ENCODE measurements at places on chromosomes 1 and 21.

- no peak for DNase-seq
Measured at GRCh38 chr21:15947677-15948076, 217.9 kb downstream of the USP25 start.

GRCh38 chr1:226988334-226988666 is 48.2 kb downstream of the COQ8A start:
- DNase-seq, result no peak

DNA sequence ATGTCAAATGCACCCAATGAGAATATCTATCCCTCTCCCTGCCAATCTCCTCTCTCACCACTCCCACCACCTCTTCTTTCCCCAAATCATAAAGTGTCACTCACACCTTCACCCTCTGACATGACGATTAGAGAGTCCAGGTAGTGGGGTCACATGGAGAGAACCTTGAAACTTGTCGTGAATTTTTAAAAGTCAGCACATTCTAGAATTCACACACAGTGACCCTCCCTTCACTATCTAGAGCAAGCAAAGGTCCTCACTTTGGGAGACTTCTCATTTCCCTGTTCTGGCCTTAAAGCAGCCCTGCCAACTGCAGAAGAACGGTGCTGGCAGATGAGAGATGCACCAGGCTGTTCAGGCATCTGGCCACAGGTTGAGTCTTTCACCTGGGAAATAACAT is 61.9 kb downstream of the CD34 start:
- no peak for DNase-seq

GRCh38 chr21:43816611-43817071 is 27.3 kb downstream of the RRP1 start:
- DNase-seq, result no peak

DNA sequence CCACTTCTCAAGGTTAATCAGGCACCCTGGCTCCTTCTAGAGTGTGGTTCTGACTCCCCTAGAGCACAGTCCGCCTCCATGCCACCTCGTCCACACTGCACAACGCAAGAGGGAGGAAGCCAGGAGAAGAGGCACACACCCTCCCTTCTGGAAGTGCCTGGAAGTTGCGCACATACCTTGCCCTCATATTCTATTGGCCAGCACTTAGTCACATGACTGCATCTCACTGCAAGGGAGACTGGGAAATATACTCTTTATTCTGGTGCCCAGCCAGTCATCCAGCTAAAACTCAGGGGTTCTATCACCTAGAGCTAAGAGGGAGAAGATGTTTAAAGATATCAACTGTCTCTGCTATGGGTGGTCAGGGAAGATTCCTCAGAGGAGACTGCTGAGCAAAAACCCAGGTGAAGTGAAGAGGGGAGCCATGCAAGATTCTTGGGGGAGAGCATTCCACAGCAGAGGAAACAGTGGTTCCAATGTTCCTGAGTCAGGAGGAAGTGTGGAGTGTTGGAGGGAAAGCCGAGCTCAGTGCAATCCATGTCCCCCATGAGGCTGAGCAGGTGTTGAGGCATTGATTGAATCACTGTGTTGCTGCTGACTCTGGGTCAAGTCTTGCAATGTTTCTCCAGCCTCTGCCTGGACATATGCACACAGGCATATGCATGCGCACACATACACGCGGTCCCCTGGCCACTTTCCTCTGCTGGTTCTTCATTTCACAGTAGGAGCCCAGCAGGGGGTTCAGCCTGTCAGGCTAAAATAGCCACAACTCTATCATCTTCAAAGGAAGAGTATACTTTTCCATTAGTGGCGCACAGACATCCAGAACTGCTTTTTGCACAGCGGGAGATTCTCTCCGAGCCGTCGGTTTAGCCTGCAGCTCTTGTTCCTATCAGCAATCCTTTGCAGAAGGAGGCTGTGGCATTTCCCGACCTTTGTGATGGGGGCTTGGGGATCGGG is 22.3 kb upstream of the KLHDC7A start:
- no peak for DNase-seq

DNA sequence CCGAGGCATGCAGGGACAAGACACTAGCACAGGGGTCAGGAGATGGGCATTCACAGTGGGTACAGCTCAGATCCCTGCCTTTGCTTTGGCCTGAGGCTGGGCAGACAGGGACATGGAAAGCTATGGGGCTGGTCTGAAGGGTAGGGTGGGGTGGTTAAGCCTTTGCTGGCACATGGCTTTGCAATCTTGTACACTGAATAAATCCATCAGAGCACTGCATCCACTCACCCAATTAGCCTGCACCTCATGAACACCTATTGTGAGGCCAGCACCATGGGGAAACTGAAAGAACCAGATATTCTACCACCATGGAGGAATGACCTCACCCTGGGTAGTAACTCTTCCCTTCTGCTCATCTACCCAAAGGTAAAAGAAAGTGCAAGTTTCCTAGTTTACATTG is 199.6 kb upstream of the LMO4 start:
- DNase-seq, result no peak

- DNase-seq, result no peak
Measured at GRCh38 chr1:42195841-42196240, 31.3 kb upstream of the GUCA2A start.

GRCh38 chr1:214318956-214319736 is 38.2 kb downstream of the SMYD2 start:
- no peak for DNase-seq

DNA sequence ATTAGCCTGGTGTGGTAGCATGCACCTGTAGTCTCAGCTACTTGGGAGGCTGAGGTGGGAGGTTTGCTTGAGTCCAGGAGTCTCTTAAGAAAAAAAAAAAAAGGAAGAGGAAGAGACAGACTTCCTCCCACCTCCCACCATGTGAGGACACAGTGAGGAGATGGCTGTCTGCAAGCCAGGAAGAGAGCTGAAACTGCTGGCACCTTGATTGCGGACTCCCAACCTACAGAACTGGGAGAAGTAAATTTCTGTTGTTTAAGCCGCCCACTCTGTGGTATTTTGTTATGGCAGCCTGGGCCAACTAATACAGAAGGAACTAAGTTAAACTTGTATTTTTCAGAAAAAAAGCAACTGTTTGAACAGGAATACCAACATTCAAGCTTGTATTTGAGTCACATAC is 21.7 kb downstream of the DOP1B start:
- no peak for DNase-seq

DNA sequence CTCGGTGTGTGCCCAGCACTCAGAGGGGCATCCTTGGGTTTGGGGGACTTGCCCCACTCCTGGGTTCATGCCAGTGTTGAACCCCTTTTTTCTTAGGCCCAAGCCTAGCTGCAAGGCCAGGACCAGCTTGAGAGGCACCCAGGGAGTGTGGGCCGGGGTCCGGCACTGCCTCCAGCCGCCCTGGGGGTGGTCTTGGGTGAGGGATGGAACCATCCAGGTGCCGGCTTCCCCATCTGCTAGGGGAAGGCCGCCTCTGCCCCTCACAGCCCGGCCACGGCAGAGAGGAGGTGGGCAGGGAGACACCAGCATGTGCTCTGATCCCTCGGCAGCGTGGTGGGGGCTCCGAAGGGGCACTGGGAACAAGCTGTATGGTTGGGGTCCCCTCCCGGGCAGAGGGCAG is 50.2 kb upstream of the ARHGEF16 start:
- DNase-seq, result no peak

DNA sequence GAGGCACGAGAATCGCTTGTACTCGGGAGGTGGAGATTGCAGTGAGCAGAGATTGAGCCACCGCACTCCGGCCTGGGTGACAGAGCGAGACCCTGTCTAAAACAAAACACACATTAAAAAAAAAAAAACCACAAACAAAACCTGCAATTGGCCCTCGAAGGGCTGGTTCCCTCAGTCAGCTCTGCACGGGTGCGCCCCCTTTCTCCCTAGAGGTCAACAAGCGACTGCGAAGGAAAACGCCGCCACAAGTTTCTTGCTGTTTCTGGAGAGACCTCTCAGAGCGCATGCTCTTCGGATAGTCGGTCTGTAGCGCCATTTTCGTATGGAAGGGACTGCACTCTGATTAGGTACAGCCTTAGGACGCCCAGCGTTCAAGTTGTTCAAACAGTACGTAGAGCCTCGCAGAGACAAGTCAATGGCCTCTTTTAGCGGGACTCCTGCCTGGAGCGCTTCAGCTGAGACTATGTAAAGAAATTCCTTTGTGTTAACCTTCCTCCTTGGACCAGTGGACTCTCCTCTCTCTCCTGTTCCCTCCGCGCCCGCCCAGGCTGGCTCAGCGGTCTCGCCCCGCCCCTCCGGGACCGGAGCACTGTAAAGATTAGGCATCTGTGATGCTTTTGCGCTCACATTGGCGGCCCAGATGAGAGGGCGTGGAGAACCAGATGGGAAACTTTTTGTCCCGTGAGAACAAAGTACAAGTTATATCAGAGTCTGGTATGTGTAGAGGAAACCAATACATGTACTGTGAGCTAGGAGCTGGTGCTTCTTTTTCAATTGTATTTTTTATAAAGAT is 1.0 kb upstream of the CDC14A start:
- peak; percentile 73 for DNase-seq

DNA sequence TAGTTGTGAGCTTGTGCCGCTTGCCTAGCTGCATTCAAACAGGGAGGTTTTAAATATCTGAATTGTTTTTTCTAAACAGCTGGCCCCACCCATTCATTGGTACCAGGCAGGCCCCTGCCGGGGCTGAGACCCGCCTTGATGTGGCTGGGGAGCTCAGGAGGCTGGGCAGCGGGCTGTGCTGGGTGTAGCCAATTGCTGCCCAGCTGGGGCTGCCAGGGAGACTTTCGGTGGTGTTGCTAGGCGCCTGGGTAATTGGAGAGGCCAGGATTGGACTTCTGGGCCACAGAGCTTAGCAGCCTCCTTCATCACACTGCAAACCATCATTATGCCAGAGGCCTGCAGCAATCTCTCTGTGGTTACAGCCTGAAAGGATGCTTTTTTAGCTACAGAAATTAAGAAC is 12.2 kb downstream of the RHBDL2 start:
- DNase-seq, result no peak

- no peak for DNase-seq
Measured at GRCh38 chr1:161244888-161245287, 6.9 kb upstream of the NR1I3 start.

- no peak for DNase-seq
Measured at GRCh38 chr21:34942911-34943310, 106.2 kb downstream of the RUNX1 start.

Measured in stimulated activated CD8-positive, alpha-beta memory T cell treated with anti-CD3 and anti-CD28 coated beads, Interleukin-4, amount 100 ng/mL, for 1 hour (primary cell).